ENCODE measurements at places on chromosomes 11 and 22. TPM values are rescaled to one million over a fixed set of nuclear protein-coding genes. Genes with fewer than 3 reads are reported as not detected.

GRCh38 chr22:33329398-33329797, 271.2 kb upstream of the SYN3 start:
- DNase-seq, result no peak

- DNase-seq, result no peak
Measured at GRCh38 chr11:93689240-93689639, 27.8 kb downstream of the CEP295 start.

CYP2D6 gene
- total RNA-seq, result 0.12 TPM

- no peak for DNase-seq
Measured at GRCh38 chr11:15780837-15781236, 575.5 kb downstream of the SOX6 start.

GRCh38 chr11:2118677-2119076, 20.5 kb downstream of the IGF2 start:
- no peak for DNase-seq

WNT7B gene
- not detected for total RNA-seq

GAS2 gene
- total RNA-seq, result 11.9 TPM

- no peak for DNase-seq
Measured at GRCh38 chr11:45217991-45218390, 68.2 kb downstream of the SYT13 start.

DNA sequence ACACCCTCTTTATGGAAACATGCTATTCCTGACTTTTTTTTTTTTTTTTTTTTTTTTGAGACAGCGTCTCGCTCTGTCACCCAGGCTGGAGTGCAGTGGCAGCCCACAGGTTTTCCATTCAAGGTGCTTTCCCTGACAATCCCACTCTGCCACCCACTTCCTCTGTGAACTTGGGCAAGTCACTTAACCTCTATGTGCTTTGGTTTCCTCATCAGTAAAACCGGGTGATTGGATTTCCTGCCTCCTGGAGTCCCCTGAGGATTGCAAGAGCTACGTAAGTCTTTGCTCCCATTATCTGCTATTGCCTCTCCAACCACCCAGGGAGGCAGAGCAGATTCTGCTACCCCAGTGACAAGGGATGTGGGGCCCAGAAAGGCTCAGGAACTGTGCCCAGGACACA, 54.1 kb downstream of the CELSR1 start:
- no peak for DNase-seq

DNA sequence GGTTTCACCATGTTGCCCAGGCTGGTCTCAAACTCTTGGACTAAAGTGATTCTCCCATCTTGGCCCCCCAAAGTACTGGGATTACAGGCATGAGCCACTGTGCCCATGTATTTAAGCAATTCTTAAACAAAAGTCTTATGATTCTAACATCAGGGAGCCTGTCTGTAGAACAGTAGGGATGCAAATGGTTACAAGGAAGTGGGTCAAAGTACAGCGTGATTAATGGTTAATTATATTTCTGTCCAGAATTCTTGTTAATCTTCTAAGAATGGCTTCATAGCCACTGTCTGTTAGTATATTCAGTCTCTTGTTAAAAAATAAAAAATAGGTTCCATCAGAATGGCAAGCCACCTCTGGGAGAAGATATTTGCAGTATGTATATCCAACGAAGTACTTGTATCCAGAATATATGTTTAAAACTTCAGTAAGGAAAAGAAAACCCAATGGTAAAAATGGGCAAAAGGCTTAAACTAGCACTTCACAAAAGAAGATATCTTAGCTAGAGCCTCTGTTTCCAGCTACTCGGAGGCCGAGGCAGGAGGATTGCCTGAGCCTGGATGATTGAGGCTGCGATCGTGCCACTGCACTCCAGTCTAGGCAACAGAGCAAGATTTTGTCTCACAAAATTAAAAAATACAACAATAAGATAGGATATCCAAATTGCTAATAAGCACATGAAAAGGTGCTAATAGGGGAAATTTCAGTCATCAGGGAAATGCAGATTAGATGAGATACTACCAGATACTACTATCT, 22.9 kb downstream of the ATG13 start:
- DNase-seq, result no peak

BCO2 gene
- 88.1 TPM for total RNA-seq
